Stimulated activated CD8-positive, alpha-beta memory T cell treated with anti-CD3 and anti-CD28 coated beads, Interleukin-4, amount 100 ng/mL, for 1 hour (primary cell): ENCODE measurements at places on chromosomes 7 and 10.

- DNase-seq = no peak
Observed at GRCh38 chr7:2644562-2645273, 12.9 kb downstream of the TTYH3 start.

- DNase-seq = no peak
Observed at GRCh38 chr10:339038-339391, 203.8 kb downstream of the ZMYND11 start.

DNA sequence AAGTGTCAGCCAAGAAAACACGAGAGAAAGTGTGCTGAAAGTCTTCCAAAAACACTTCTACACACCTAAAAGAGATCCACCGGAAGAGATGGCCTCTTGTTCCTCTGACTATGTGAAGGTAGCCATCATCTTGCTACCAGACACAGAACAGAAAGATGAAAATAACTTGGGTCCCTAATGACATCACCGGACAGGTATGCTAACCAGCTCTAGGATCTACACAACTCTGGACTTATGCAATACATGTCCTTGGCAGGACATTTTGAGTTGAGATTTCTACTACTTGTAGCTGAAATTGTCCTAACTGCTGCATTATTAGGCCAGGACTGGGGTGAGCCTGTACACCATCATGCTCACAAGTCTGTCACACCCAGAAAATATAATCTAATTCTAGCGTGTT is 358.7 kb downstream of the ELMO1 start:
- DNase-seq = no peak

- DNase-seq = no peak
Observed at GRCh38 chr7:41280491-41280890, 422.4 kb downstream of the INHBA start.

DNA sequence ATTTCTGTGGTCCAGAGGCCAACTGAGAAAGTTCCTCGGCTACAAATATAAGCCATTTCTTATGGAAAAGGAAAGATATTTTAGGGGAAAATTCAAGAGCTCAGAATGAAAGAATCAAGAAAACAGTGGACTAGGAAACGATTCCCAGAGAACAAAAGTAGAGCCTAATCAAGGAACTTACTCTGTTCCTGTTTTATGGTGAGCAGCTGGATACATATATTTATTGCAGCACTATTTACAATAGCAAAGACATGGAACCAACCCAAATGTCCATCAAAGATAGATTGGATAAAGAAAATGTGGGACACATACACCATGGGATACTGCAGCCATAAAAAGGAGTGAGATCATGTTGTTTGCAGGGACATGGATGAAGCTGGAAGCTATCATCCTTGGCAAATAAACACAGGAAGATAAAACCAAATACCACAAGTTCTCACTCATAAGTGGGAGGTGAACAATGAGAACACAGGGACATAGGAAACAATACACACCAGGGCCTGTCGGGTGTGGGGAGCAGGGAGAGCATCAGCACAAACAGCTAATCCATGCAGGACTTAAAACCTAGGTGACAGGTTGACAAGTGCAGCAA is 298.7 kb downstream of the THSD7A start:
- DNase-seq = no peak
